ENCODE measurements at places on chromosomes 2 and 18. TPM values are rescaled to one million over a fixed set of nuclear protein-coding genes. Genes with fewer than 3 reads are reported as not detected.

The MSGN1 gene
- total RNA-seq: not detected

The KIF5C gene
- 0.19 TPM for total RNA-seq

The ERFE gene
- total RNA-seq: 0.38 TPM

The C2orf76 gene
- 14.7 TPM for total RNA-seq

The FOXD4L1 gene
- 0.24 TPM for total RNA-seq

The ANKRD44 gene
- 72.9 TPM for total RNA-seq

The GALNT14 gene
- total RNA-seq: 1.3 TPM

DNA sequence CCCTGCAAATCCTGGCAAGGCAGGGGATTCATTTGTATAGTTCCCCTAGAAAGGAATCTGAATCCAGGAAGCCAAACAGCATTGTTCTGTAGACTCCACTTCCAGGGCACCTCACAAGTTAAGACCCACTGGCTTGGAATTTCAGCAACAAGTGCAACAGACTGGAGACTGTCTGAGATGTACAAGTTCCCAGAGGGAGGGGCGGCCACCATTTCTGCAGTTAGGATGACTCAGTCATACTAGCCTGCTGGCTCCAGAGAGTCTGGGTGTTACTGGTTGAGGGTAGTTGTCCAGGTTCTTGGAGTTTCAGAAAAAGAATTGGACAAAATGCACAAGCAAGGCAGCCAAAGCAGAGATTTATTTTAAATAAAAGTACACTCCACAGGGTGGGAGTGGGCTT is 384.2 kb downstream of the DSC3 start:
- H3K36me3 ChIP-seq: no peaks in the 10 kb centered on the region
- no peaks in the 10 kb centered on the region for H3K27me3 ChIP-seq
- no peak overlapping the region for H3K27ac ChIP-seq

DNA sequence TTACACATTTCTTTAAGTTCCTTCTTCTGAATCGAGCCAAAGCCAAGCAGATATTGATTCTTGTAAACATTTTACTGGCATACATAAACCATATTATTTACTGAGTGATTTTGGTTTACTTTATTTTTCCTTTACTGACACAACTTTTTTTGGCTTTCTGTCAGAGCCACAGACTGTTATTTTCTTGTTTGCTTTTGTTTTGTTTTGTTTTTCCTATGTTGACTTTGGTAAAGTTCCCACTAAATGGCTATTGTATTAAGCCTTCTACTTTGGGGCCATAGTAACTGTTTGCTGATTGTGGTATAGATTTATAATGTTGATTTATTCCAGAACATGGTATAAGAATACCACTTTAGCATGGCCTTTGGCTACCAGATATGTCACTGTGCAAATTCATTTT is 419.4 kb downstream of the DCDC2C start:
- no peak overlapping the region for H3K27ac ChIP-seq
- no peaks in the 10 kb centered on the region for H3K4me1 ChIP-seq
- no peak for DNase-seq
- no peaks in the 10 kb centered on the region for H3K36me3 ChIP-seq
- no peak overlapping the region for H3K4me3 ChIP-seq

GRCh38 chr18:79506191-79507075 is 110.7 kb downstream of the NFATC1 start:
- H3K27me3 ChIP-seq: peaks cover 25% of the 10 kb centered on the region
- no peak overlapping the region for H3K4me3 ChIP-seq
- peaks cover 24% of the 10 kb centered on the region for H3K4me1 ChIP-seq
- peak overlapping the region; percentile 55 for H3K27ac ChIP-seq

GRCh38 chr18:21714474-21714873 is 9.9 kb upstream of the ABHD3 start:
- H3K36me3 ChIP-seq: no peaks in the 10 kb centered on the region
- no peak for DNase-seq
- no peak overlapping the region for H3K27ac ChIP-seq
- no peak overlapping the region for H3K4me3 ChIP-seq
- H3K4me1 ChIP-seq: peaks cover 8% of the 10 kb centered on the region
- no peaks in the 10 kb centered on the region for H3K27me3 ChIP-seq

DNA sequence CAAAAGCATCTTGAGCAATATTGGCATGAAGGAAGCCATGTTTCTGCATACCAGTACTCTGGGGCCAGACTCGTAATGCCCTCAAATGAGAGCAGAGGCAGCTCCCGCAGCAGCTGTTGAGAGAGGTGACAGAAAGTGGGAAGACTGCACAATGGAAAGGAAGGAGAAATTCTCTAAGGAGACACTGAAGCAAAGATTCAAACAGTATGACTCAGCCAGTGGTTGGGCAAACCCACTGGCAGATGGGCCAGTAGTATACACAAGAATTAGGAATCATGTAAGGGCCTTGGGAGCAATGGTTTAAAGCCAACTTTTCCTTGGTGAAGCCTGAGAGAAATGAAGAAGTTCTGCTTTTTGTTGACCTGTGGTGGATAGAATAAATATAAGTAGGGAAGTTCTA is 2092.7 kb upstream of the PIK3C3 start:
- DNase-seq: no peak
- H3K4me3 ChIP-seq: no peak overlapping the region
- no peaks in the 10 kb centered on the region for H3K36me3 ChIP-seq
- no peak overlapping the region for H3K27ac ChIP-seq
- no peaks in the 10 kb centered on the region for H3K4me1 ChIP-seq

DNA sequence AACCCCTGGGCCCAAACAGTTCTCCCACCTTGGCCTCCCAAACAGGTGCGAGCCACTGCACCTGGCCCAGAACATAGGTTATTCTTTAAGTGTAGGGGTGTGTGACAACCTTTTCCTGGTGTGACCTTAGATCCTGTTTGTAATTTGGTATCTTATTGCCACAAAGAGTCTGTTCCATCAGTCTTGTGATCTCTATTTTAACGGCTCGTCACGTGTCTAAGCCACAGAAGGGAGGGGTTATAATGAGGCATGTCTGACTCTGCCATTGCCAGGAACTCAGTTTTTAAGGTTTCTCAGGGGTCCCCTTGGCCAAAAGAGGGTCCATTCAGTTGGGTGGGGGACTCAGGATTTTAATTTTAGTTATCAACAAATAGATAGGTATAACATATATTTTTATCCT is 4.4 kb upstream of the ALS2 start:
- H3K4me3 ChIP-seq: no peak overlapping the region
- H3K4me1 ChIP-seq: peaks cover 7% of the 10 kb centered on the region
- H3K36me3 ChIP-seq: no peaks in the 10 kb centered on the region
- H3K27ac ChIP-seq: no peak overlapping the region
- no peaks in the 10 kb centered on the region for H3K27me3 ChIP-seq

- DNase-seq: no peak
- H3K27ac ChIP-seq: no peak overlapping the region
- H3K4me3 ChIP-seq: no peak overlapping the region
- no peaks in the 10 kb centered on the region for H3K4me1 ChIP-seq
Measured at GRCh38 chr2:61221819-61222218, 59.8 kb downstream of the C2orf74 start.

DNA sequence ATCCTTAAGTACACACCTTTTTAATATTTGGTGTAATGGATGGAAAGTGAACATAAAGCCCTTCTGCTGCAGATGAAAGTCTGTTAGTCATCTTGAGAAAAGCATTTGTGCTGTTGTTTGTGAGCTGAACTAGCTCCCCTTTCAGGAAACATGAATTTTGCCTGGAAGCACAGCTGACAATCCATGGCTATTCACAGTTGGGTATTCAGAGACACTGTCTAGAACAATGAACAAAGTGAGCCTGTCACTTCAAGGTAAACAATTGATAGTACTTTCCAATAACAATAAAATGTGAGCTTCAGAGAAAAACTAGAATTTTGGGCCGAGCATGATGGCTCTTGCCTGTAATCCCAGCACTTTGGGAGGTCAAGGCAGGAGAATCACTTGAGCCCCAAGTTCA is 6.8 kb upstream of the EFHD1 start:
- H3K27ac ChIP-seq: no peak overlapping the region
- no peak for DNase-seq
- no peaks in the 10 kb centered on the region for H3K36me3 ChIP-seq
- no peak overlapping the region for H3K4me3 ChIP-seq
- peaks cover 13% of the 10 kb centered on the region for H3K27me3 ChIP-seq
- no peaks in the 10 kb centered on the region for H3K4me1 ChIP-seq

- H3K27ac ChIP-seq: no peak overlapping the region
- H3K27me3 ChIP-seq: peaks cover 14% of the 10 kb centered on the region
- no peak overlapping the region for H3K4me3 ChIP-seq
Measured at GRCh38 chr2:109478906-109479493, 134.8 kb downstream of the SEPTIN10 start.

- H3K36me3 ChIP-seq: no peaks in the 10 kb centered on the region
- DNase-seq: no peak
- no peak overlapping the region for H3K27ac ChIP-seq
- H3K27me3 ChIP-seq: no peaks in the 10 kb centered on the region
- H3K4me3 ChIP-seq: no peak overlapping the region
Measured at GRCh38 chr18:74351354-74351753, 35.7 kb downstream of the C18orf63 start.

DNA sequence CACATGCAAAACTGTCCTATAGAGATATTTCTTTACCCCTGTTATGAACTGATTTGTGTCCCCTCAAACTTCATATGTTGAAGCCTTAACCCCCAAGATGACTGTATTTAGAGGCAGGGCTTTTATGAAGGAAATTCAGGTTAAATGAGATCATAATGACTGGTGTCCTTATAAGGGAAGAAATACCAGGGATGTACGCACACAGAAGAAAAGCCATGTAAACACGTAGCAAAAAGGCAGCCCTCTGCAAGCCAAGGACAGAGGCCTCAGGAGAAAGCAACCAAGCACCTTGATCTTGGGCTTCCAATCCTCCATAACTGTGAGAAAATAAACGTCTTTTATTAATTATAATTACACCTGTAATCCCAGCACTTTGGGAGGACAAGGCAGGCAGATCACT is 101.3 kb upstream of the NDUFV2 start:
- no peaks in the 10 kb centered on the region for H3K36me3 ChIP-seq
- no peaks in the 10 kb centered on the region for H3K27me3 ChIP-seq
- H3K4me3 ChIP-seq: no peak overlapping the region

DNA sequence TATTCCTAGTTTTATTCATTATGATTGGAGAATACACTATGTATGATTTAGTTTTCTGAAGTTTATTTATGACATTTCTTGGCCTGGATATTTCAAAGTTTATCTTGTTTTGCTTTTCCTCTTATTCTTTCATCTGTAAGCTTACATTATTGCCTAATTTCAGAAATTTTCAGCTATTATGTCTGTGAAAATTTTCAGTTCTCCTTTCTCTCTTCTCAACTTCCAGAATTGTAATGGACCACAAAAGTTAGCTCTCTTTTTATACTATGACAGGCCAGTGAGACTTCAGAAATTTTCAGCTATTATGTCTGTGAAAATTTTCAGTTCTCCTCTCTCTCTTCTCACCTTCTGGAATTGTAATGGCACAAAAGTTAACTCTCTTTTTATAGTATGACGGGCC is 97.2 kb upstream of the SCN7A start:
- H3K36me3 ChIP-seq: no peaks in the 10 kb centered on the region
- H3K27ac ChIP-seq: no peak overlapping the region
- no peaks in the 10 kb centered on the region for H3K4me1 ChIP-seq
- no peak overlapping the region for H3K4me3 ChIP-seq

DNA sequence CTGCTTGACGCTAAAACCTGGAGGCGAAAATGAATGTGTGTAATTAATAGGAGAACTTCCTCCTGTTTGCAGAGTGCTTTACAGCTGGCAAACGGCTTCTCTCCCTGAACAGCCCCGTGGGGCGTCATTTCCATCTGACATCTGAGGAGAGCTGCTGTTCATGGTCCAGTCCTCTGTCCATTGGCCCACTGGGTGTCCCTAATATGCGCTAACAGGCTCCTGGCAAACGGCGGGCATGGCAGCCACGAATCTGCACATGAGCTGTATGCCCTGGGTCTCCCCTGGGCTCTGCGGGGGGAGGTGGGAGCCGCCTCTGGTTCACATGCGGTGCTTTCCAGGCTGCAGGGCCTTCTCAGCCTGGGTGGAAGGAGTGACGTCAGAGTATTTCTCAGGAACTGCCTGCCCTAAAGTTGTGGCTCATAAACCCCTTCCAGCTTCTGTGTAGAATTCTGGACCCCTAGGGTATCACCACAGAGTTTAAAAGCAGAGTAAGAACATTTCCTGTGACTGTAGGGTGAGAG is 73.2 kb downstream of the LRRFIP1 start:
- H3K4me3 ChIP-seq: no peak overlapping the region
- no peaks in the 10 kb centered on the region for H3K27me3 ChIP-seq
- H3K4me1 ChIP-seq: peaks cover 74% of the 10 kb centered on the region
- H3K27ac ChIP-seq: peak overlapping the region; percentile 84

- no peaks in the 10 kb centered on the region for H3K27me3 ChIP-seq
- DNase-seq: no peak
- peaks cover 5% of the 10 kb centered on the region for H3K4me1 ChIP-seq
- H3K27ac ChIP-seq: no peak overlapping the region
- H3K4me3 ChIP-seq: no peak overlapping the region
Measured at GRCh38 chr2:54642677-54643430, 80.6 kb upstream of the EML6 start.

- no peak overlapping the region for H3K4me3 ChIP-seq
- no peaks in the 10 kb centered on the region for H3K27me3 ChIP-seq
- H3K36me3 ChIP-seq: peaks cover 41% of the 10 kb centered on the region
- DNase-seq: no peak
Measured at GRCh38 chr2:196131949-196132925, 39.1 kb downstream of the STK17B start.

DNA sequence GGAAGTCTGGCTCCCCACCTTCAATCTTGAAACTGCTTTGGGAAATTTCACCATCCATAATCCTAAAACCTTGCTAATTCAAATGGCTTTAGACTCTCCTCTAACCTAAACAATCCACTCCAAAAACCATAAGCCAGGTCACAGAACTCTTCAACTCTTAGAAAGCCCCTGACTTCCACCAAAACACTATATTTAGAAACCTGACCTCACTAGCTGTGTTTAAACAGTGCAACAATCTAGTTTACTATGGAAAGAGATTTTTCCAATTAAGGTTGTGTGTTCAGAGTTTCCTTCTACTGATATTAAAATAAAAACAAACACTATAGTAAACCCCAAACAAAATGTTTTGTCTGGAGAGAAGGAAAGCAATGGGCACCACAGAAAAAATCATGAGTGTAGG is 308.1 kb downstream of the OSR1 start:
- no peak overlapping the region for H3K4me3 ChIP-seq
- no peaks in the 10 kb centered on the region for H3K4me1 ChIP-seq
- no peaks in the 10 kb centered on the region for H3K36me3 ChIP-seq
- H3K27me3 ChIP-seq: no peaks in the 10 kb centered on the region
- no peak for DNase-seq

DNA sequence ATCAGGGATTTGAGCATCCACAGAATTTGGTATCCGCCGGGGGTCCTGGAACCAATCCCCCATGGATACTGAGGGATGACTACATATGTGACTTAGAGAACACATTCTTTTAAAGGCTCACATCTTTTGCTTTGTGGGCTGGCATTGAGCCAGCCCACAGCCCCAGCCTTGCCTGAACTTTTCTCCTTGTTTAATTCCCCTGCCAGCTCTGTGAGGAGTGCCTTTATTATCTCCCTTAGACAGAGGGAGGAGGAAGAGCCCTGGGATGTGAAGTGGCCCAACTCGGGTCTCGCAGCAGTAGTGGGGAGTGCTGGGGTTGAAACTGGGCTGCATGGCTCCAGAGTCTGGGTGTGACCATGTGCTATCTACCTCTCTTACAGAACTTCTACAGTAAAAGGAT is 7.6 kb downstream of the TTC39C start:
- H3K36me3 ChIP-seq: peaks cover 10% of the 10 kb centered on the region
- peak overlapping the region; percentile 20 for H3K27ac ChIP-seq

GRCh38 chr2:217402761-217403383 is 543.0 kb upstream of the TNP1 start:
- no peak for DNase-seq
- H3K4me3 ChIP-seq: no peak overlapping the region
- H3K27ac ChIP-seq: no peak overlapping the region
- H3K36me3 ChIP-seq: no peaks in the 10 kb centered on the region

GRCh38 chr2:66982766-66983165 is 414.4 kb upstream of the ETAA1 start:
- H3K36me3 ChIP-seq: no peaks in the 10 kb centered on the region
- DNase-seq: no peak
- no peaks in the 10 kb centered on the region for H3K27me3 ChIP-seq
- no peak overlapping the region for H3K27ac ChIP-seq
- no peak overlapping the region for H3K4me3 ChIP-seq
